AML-193 (cell line): ENCODE measurements at places on chromosomes 6 and 20.

- DNase-seq = no peak
Observed at GRCh38 chr6:37288247-37288646, 30.3 kb upstream of the TMEM217 start.

GRCh38 chr6:88238065-88238464, 71.9 kb upstream of the CNR1 start:
- DNase-seq = peak; percentile 11

- DNase-seq = no peak
Observed at GRCh38 chr6:34523441-34524206, 32.5 kb downstream of the SPDEF start.

DNA sequence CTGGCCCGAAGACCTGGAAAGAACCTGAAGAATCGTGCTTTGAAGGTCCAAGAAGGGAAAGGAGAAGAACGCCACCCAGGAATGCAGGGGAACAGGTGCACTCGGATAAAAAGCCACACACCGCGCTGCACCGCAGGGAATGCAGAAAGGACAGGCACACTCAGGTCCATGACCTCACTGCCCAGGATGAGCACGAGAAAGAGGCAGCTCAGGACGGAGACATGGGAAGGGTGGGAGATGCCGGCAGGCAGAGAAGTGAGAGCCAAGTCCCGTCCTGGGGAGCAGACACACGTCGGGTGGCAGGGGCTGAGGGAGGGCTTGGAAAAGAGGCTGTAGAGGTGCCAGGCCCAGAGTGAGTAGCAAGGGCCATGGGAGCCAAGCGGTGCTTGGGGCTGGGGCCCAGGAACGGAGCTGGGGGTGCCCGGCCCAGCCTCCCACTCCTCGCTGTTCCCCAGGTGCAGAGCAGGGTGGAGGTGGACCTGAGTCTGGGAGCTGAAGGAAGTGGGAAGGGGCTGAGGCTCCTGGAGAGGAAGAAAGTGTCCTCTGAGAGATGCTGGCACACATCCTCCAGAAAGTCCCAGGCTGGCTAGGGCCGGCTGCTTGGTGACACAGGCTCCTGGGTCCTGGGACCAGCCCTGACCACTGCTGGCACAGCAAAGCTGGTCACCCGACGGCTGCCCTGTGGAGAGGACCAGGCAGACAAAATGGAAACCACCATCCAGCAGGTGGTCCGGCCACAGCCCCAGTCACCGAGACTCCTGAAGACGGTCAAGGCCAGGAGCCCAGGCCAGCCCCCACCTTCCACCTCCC, 91.3 kb downstream of the PSMB1 start:
- no peak for DNase-seq

DNA sequence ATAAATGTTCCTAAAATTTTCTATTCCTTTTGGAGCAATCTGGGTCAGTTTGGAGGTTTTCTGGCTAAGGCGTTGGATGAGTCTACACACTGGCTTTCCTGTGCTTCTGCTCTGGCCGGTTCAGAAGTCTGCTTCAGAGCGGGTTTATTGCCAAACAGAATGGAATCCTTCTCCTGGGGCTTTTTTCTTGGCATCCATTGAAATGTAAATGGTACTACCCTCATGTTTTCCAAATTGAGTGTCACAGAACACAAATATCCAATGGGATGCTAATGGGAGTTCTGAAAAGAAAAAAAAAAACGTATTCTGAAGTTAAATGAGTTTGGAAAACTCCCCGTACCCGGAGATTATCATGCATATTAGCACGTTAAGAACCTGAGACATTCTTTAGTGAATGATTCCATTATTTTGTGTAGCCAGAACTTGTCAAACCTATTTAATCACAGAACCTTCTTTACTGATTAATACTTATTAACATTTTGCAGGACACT, 930.3 kb downstream of the QKI start:
- DNase-seq = no peak

- no peak for DNase-seq
Observed at GRCh38 chr6:84731901-84732300, 32.5 kb downstream of the TBX18 start.

DNA sequence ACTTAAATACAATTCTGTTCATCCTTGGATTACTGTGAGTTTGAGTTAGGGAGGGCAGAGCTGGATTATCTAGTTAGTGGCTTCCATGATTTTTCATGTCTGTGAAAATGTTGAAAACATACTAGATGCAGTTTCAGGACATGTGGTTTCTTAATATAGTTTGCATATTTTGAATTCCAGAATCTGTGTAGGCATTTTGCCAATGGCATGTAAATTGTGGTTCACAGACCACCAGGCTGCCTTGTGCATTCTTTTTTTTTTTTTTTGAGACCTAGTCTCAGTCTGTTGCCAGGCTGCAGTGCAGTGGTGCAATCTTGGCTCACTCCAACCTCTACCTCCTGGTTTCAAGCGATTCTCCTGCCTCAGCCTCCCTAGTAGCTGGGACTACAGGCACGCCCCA, 42.8 kb downstream of the CDC5L start:
- no peak for DNase-seq

DNA sequence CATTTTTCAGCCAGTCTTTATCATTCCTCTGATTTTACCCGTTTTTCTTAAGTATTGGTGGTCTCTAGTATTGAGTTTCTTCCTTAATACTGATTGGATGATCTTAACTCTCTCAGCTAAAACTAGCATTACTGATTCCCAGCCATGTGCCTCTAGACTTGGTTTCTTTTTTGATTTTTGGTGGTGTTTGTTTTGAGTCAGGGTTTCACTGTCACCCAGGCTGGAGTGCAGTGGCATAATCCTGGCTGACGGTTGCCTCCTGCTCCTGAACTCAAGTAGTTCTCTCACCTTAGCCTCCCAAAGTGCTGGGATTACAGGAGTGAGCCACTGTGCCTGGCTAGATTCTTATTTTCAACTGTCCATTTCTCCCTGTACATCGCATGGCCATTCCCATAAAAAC, 24.9 kb downstream of the DPPA5 start:
- no peak for DNase-seq

DNA sequence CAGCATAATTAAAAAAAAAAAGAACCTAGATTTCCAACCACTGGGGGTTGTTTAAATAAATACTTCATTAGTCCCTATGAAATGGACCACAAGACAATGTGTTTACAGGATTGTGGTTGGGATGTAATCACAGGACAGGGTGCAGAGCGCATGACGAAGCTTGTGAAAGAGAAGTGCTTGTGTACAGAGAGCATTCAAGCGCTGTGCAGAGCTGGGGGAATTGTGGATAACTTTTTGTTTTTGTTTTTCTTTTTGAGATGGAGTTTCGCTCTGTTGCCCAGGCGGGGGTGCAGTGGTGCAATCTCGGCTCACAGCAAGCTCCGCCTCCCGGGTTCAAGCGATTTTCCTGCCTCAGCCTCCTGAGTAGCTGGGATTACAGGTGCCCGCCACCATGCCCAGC, 22.3 kb downstream of the LAMA5 start:
- DNase-seq = no peak

GRCh38 chr6:147170269-147170668, 33.9 kb upstream of the STXBP5 start:
- no peak for DNase-seq

- no peak for DNase-seq
Observed at GRCh38 chr6:150636808-150637207, 37.1 kb downstream of the PLEKHG1 start.

GRCh38 chr6:13479206-13479800, 8.1 kb downstream of the GFOD1 start:
- DNase-seq = peak; percentile 72

DNA sequence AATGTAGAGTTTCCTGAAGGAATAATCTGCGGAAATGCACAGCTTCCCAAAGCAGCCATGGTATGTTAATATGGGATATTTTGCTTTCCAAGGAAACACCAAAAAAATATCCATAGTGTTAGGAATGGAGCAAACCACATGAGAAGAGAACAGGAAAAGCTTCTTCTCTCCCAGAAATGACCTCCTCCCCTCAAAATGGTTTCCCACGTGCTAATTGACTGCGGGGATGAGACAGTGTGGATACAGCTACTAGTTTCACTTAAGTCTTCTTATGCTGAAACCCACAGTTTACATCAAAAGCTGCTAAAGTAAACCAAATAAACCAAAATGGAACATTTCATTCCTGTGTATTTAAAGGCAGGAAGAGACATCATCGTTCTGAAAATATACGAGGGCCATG, 69.4 kb downstream of the FYN start:
- DNase-seq = no peak

DNA sequence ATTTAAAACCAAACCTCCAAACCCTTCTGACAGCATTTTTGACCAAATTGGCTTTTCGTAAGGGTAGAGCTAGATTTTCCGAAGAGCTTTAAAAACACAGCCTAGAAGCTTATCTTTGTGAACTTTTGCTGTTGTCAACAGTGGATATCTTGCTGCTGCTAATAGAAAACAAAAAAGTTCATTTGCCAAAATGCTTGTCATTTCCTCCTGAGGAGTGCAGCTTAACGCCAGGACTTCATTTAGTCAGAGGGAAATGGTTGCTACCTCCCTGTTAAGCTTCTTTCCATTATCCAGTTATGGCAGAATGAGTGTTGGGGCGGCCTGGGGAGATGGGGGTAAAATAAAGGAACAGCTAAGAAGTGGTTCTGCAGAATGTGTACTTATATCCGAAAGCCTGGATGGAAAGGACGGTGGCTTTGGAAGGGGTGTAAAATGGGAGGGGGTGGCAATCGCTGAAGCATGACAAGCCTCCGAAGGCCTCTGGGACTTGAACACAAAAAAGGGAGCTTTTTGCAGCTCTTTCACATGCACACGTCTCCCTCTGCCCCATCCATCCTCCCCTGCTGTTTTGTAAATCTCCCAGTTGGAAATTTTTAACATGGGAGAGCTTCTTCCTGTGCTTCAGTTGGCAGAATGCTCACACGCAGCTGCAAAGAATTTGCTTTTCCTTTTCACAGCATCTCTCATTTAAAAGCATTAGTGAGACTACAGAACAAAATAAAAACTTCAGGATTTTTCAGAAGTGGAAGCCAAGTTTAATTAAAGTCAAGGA, 22.5 kb downstream of the JARID2 start:
- no peak for DNase-seq

- DNase-seq = no peak
Observed at GRCh38 chr6:159094444-159095252, 49.9 kb upstream of the TAGAP start.

DNA sequence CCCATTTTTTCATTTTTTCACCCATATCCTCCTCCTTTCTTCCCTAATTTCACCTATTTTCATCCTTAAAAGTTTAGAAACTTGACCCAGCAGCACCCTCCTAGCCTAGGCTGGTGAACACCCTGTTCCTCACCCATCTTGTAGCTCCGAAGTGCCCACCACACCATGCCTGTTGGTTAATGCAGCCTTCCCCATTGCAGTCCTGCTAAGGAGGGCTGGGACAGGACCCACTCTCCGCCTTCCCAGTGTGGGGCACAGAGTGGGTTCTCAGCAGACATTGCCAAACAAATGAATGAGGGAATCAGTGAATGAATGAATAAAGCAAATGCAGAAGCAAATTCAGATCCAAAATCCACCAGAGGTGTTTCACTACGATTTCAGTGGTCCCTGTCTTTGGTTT, 45.7 kb downstream of the CTCFL start:
- DNase-seq = no peak

GRCh38 chr20:44020406-44021148, 105.9 kb downstream of the TOX2 start:
- DNase-seq = no peak

- no peak for DNase-seq
Observed at GRCh38 chr20:44811150-44811685, 872 bp upstream of the RIMS4 start.

DNA sequence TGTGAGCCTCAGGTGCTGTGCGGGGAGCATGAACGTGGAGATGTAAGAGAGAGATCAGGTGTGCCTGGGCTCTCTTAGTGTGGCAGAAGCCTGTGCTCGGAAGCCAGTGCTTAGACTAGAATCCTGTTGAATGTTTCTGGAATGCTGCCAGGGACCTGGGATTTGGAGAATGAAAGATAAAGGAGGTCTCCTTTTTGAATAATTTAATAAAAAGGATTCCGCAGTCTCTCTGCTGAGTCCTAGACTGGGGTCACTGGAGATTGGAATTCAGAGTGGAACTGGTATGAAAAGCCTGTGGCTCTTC, 18.8 kb upstream of the EFCAB8 start:
- no peak for DNase-seq

DNA sequence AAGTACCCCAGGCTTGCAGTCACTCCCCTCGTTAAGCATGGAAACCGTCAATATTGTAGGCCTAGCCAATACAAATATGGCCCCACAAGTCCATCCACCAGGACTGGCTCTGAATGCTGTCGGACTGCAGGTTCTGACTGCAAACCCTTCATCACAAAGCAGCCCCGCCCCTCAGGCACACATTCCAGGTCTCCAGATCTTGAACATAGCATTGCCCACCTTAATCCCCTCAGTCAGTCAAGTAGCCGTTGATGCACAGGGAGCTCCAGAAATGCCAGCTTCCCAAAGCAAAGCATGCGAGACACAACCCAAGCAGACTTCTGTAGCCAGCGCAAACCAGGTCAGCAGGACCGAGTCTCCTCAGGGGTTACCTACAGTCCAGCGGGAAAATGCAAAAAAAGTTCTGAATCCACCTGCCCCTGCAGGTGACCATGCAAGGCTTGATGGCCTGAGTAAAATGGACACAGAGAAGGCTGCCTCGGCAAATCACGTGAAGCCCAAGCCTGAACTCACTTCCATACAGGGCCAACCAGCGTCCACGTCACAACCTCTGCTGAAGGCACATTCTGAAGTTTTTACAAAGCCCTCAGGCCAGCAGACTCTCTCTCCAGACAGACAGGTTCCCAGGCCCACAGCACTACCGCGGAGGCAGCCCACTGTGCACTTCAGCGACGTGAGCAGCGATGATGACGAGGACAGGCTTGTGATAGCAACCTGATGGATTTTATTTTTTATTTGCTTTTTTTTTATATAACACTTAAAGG, 126.2 kb upstream of the EDN1 start:
- DNase-seq = no peak

GRCh38 chr20:22795871-22796270, 211.5 kb upstream of the FOXA2 start:
- DNase-seq = no peak

DNA sequence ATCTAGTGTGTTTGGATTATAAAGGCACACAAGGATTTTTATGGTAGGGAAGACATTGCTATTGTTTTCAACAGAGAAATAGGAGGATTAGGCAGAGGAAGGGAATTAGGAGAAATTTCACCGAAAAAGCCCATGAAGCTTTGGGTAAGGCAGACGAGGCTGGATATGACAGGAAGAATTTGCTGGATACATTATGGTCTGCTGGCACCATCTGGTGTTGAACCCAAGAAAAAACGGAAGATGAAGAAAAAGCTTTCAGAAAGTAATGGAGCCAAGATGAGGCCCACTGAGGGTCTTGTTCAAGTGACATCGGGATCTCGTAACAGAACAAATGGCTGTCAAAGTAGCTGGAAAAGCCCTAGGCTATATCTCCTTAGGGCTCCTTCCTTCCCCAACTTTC, 56.5 kb downstream of the OR2J2 start:
- no peak for DNase-seq

- no peak for DNase-seq
Observed at GRCh38 chr6:45946352-45946751, 69.3 kb downstream of the CLIC5 start.

- no peak for DNase-seq
Observed at GRCh38 chr6:13710552-13711323, 897 bp downstream of the RANBP9 start.

- DNase-seq = no peak
Observed at GRCh38 chr6:20252311-20252710, 40.0 kb upstream of the MBOAT1 start.
